ENCODE measurements at places on chromosomes 6 and 20.

DNA sequence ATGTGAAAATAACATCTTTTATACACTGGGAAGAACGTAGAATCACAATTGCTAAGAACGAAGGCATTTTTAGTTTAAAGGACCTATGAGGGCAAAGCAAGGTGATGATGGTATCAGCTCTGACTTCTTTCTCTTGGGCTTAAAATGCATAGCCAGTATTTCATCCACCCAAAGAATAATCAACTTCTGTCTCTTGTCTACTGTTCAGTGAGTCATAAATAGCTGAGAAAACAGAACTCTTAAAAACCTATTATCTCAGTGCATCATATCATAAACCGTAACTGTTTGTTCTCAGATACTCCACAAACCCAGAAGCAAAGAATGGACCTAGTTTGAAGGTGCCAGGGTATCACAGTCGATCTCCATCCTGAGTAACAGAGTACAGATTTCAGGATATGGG, 5.2 kb downstream of the PHF10 start:
- DNase-seq: no peak

GRCh38 chr20:16078172-16078898, 494.9 kb downstream of the KIF16B start:
- no peak for DNase-seq

- no peak for DNase-seq
Observed at GRCh38 chr6:13288481-13288880, 39.9 kb downstream of the TBC1D7 start.

- DNase-seq: peak; percentile 78
Observed at GRCh38 chr6:106444777-106445507, 84.4 kb downstream of the CRYBG1 start.

GRCh38 chr20:57435105-57435497, 43.9 kb downstream of the RBM38 start:
- DNase-seq: no peak

GRCh38 chr6:81863123-81863522, 110.6 kb upstream of the TENT5A start:
- no peak for DNase-seq

DNA sequence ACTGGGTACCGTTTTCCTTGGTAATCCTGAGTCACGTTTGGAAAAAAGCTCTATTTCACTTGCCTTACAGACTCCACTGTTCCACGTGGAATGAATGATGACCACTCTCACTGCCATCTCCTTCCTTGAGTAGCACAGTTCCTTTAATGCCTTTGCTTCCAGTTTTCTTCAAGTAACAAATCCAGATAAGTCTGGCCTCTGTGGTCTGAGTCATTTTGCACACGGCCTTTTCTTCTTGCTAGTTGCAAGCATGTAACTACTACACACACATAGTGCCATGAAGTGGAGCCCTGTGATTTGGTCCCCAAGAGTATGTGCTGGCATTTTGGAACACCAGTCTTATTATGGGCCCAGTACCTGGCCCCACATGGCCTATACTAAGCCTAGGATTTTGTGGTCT, 182.8 kb downstream of the SASH1 start:
- DNase-seq: no peak

DNA sequence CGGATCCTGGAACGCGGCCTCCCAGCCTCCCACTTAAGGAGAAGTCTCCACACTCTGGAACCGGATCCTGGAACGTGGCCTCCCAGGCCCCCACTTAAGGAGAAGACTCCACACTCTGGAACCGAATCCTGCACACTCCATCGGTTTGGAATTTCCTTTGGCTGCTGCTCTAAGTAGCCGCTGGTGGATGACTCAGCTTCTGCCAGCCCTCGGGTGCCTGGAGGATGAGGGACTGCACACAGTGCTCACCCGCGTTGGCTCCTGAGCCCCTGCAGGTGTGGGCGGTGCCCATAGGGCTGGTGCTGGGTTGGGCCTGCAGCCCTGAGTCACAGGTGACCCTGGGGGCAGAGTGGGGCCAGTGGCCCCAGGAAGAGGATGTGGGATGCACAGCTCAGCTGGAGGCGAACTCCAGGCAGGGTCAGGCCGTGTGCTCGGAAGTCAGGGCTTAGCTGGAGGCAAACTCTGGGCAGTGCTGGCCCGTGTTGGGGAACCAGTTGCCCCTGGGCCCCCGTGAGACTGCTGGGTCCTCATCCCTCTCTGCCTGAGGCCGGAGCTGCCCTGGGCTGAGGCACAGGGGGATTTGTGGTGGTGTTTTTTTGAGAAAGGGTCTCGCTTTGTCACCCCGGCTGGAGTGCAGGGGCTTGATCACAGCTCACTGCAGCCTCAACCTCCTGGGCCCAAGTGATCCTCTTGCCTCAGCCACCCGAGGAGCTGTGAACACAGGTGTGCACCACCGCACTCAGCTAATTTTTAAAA, 13.9 kb upstream of the TNFRSF6B start:
- no peak for DNase-seq

GRCh38 chr20:59141818-59142581, 21.6 kb upstream of the ZNF831 start:
- DNase-seq: no peak

DNA sequence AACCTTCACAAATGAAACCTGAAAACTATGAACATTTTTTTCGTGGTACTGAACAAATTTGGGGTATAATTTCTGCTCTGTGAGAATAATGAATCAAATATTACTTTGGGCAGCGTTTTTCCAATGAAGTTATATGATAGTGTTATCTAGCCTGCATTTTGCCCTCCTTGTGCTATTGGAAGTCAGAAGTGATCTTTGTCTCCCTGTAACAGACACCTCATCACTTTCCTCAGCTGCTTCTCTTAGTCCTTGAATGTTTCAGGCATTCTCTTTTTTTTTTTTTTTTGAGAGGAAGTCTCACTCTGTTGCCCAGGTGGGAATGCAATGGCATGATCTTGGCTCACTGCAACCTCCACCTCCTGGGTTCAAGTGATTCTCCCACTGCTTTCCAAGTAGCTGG, 10.2 kb downstream of the DDX27 start:
- DNase-seq: no peak

- DNase-seq: no peak
Observed at GRCh38 chr6:112205427-112206109, 48.8 kb downstream of the LAMA4 start.

DNA sequence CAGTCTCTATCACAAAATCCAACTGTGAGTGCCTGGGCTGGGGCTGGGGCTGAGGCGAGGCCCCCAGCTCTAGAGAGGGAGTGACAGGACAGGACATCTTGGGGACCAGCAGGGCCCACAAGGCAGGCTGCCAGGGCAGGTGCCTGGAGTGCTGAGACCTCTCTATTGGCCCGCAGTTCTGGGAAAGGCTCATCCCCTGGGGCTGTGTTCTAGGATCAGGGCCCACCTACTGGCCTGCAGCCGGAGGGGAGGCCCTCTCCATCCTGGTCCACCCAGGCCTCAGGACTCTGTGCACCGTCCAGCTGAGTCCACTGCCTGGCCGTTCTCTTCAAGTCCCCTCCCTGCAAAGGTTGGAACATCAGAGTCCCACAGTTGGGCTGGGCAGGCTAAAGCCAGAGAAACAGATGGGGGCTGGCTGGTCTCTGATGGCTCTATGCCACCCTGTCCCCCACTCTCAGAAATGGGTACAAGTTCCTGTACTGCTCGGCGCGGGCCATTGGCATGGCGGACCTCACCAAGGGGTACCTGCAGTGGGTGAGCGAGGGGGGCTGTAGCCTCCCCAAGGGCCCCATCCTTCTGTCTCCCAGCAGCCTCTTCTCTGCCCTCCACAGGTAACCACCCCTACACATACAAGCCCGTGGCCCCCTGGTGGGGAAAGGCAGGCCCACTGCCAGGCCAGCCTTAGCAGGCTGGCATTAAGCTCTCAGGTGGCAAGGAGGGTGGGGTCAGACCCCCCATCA, 9.0 kb downstream of the EMILIN3 start:
- DNase-seq: no peak

GRCh38 chr20:13995841-13996240, 525 bp downstream of the MACROD2 start:
- DNase-seq: no peak

GRCh38 chr6:16544521-16544920, 216.7 kb downstream of the ATXN1 start:
- no peak for DNase-seq

DNA sequence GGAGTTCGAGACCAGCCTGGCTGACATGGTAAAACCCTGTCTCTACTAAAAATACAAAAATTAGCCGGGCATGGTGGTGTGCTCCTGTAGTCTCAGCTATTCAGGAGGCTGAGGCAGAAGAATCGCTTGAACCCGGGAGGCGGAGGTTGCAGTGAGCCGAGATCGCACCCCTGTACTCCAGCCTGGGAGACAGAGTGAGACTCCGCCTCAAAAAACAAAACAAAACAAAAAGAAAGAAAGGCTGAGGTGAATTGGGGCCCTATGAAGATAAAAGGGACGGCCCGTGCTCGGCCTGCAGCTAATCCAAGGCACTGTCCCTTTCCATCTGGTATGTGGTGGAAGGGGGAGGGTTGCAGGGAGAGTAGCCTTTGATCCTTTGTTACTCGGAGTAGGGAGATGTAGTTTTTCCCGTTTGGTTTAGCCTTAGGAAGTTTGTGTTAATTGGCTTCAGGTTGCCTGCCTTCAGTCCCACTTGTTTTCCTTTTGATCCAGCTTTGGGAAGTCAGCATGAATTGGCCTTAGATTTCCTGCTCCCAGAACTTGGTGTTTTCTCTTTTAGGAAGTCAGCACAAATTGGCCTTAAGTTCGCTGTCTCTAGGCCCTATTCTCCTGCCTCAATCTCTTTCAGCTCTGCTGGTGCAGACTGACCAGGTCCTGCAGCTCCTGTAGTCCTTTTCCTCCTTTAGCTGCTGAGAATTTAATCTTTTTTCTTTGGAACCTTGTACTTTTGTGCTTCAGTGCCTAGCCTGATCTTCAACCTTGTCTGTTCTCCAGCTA, 36.1 kb upstream of the PAQR8 start:
- DNase-seq: no peak

GRCh38 chr20:50320901-50321796, 130.5 kb downstream of the CEBPB start:
- DNase-seq: no peak

DNA sequence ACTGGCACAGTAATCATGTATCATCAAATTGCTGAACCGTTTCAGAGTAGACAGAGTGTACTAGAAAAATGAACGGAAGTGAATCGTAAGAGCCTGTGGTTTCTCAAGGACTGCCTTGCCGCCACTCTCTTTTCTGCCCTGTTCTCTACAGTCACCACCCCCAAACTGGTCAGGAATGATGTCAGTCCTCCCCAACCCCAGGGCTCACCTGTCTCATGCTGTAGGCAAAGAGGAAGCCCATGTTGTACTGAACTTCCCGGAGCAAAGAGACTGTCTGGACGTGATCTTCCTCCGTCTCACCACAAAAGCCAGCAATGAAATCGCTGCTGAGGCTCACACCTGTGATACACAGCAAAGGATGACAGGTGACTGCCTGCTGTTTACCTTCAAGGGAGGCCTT, 31.0 kb downstream of the CDK5RAP1 start:
- DNase-seq: peak; percentile 81

- no peak for DNase-seq
Observed at GRCh38 chr20:45212836-45213235, 6.0 kb downstream of the SEMG1 start.
